ENCODE measurements at places on chromosomes 6 and 20. TPM values are rescaled to one million over a fixed set of nuclear protein-coding genes. Genes with fewer than 3 reads are reported as not detected.

DNA sequence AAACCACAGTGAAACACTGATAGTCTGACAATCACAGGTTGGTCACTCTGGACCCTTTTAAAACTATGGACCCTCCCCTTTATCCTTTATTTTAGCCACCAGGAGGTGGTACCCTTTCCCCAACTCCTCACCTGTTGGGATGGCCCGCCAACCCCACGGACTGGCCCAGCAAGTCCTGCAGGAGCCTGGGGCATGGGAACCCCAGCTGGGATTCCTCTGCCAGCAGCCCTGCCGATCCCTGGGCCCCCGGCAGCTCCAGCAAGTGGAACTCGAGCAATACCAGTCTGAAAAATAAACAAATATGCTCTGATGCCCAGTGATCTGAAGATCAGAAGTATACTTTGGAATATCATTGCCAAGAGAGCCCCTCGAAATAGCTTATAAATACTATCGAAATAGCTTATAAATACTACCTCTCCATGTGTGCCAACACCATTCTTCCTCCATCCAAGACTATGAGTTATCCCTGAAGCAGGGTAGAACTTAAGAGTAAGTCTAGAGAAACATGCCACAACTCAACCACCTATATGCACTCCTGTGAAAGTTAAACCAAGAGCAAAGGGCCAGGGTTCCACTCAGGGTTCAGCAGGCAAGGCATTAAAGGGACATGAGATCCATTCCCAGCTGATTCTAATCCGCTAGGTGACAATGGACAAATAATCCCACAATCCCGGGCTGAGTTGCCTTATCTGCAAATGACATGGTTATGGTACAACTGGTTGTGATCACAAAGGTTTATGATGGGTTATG is 6.8 kb downstream of the SNRPB start:
- no peak for DNase-seq

DNA sequence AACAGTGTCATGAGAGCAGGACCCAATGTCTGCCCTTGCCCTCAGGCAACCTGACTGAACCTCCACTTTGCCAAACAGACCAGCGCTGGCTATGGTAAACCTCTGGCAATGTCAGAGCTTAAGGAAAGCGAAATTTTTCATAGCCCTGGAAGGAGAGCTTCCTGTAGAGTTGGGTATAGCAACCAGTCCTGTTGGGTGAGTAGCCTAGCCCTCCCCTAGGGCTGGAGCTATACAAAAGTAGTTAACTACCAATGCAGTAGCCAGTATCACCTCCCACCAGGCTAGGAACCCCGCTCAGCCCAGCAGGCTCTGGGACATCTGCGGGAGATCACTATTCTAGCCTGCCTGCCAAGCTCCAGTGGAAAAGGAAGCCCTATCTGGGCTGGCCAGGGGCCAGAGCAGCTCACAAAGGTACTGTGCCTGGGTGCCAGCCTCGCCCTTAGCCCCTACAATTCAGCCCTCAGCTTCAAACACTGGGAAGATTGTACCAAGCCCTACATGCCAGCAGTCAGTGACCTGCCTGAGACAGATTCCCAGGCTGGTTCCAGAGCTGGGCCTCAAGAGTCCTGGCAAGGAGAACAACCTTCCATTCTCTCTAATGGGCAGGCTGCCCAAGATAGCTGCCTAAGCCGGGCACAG is 7.9 kb downstream of the WFDC3 start:
- DNase-seq: no peak

- no peak for DNase-seq
Observed at GRCh38 chr6:37673436-37673835, 24.2 kb downstream of the MDGA1 start.

GRCh38 chr6:39387785-39388184 is 65.3 kb upstream of the KCNK16 start:
- DNase-seq: no peak

GRCh38 chr6:88048578-88048977 is 937 bp downstream of the SPACA1 start:
- peak; percentile 19 for DNase-seq

- DNase-seq: no peak
Observed at GRCh38 chr6:37409501-37409900, 23.5 kb upstream of the CMTR1 start.

GRCh38 chr6:165636402-165637048 is 26.5 kb downstream of the PDE10A start:
- no peak for DNase-seq

GRCh38 chr6:154951345-154952200 is 43.5 kb upstream of the TIAM2 start:
- no peak for DNase-seq

DNA sequence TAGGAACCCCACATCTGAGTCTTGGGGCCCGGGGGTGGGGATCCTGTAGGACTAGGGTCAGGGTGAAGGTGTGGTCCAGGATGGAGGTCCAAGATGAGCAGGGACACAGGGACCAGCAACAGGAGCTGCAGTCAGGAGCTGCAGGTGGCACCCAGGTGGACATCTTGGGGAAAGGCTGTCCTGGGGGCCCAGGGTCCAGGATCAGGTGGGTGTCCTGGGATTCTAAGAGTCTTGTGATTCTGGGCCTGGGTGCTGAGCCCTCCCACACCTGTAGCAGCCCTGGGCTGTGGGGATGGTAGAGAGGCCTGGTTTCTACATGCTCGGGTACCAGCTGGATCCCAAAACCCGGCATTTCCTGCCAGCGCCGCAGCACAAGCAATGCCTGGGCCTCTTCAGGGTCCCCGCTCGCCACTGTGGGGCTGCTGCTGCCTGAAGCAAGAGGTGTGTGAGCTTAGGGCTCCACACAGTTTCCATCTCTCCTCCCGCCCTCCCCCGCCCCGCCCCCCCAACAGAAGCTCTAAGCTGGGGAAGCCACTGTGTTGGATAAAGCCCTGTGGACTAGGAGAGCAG is 20.7 kb downstream of the ERGIC3 start:
- DNase-seq: no peak

- DNase-seq: no peak
Observed at GRCh38 chr6:27375613-27376079, 12.9 kb upstream of the ZNF391 start.

DNA sequence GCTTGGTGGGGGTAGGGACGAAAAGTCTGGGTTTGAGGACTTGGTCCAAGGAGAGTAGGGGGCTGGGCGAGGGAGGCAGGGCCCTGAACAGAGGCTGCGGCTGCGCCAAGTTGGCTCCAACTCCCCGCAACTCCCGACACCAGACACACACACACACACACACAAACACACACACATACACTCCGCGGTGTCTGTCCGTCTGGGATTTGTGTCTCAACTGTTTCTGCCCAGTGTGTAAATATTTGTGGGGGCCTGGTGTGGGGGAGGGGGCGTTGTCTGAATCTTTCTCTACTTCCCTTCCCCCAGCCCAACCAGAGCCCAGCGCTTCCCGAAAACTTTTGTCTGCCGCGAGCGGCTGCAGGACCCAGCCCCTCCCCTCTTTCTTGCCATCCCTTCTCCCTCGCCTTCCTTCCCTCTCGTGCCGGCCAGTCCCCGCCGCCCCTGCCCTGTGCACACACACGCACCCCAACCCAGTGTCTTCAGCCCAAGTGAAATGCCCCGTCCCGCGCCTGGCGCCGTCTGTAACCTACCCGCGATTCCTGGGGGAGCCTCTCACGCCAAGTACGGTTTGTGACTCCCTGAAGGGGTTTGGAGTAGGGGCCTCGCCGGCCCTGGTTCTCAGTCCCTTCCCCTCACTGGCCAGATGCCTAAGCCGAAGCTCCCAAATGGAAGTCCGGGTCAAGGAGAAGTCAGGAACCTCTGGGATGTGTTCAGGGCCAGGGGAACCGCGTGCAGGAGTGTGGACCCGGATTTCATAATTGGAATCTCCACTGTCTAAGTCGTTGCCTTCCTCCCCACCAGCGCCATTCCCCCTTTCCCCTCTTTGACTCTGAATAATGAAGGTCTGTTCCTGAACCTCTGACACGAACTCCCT is 904 bp downstream of the MDFI start:
- no peak for DNase-seq

DNA sequence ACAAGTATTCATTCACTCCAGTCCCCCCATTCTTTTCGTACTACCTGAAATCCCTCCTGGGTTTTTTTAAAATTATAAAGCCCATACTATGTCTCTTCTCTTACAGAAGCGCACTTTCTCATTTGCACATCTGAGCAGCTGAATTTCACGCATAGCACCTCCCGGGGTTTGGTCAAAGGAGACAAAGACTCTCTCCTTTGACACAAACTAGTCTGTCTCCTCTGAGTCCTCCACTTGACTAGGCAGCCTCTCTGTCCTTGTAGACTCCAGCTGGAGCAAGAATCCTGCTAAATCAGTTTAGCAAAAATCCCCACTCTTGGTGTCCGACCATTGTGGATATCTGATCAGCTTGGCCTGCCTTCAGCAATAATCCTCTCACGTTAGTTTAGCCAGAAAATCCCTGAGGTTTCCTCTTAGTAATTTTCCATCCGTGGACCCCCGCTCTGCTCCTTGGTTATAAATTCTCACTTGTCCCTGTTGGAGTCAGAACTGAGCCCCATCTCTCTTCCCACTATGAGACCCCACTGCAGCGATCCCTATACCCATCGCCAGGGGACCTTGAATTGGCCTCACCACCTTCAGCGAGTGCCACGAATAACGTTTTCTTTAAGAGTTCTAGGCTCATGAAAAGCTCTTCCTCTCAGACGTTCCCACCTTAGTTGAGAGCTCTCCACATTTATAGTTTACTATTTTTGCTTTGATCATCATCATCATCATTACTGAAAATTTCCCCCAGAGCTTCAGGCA is 29.0 kb downstream of the PDYN start:
- DNase-seq: no peak

DNA sequence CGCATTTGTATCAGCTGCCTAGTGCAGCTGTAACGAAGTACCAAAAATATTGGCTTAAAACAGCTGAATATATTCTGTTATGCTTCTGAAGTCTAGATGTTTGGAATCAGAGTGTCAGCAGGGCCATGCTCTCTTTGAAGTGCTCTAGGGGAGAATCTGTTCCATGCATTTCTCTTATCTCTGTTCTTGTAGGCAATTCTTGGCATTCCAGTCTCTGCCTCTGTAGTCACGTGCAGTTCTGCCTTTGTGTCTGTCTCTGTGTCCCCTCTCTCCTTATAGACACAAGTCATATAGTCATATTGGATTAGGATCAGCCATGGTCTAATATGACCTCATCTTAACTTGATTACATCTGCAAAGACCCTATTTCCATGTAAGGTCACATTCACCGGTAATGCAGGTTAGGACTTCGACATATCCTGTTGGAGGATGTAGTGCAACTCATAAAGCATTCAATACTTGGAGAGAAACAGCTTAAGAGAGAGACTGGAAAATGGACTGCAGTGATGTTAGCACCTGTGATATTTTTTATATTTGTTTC is 18.6 kb downstream of the FAM83B start:
- no peak for DNase-seq

DNA sequence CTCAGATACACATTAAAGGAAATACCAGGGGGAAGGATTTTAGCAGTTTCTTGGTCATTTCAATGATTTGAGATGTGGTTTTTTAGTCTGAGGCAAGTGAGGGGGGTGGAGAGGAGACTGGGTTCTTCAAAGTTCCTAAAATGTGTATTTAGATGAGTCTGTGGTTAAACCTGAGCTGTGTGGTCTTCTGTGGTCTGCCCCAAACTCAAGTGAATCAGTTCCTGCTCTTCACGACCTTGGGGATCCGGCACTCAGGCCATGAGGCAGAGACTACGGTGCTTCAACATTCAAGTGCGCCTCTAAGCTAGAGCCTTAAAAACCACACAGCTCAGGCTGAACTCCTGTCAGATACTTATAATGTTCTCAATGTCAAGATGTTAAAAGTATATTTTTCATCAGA is 406.7 kb downstream of the LMBRD1 start:
- no peak for DNase-seq

- no peak for DNase-seq
Observed at GRCh38 chr6:110756817-110757216, 58.5 kb downstream of the CDK19 start.

DNA sequence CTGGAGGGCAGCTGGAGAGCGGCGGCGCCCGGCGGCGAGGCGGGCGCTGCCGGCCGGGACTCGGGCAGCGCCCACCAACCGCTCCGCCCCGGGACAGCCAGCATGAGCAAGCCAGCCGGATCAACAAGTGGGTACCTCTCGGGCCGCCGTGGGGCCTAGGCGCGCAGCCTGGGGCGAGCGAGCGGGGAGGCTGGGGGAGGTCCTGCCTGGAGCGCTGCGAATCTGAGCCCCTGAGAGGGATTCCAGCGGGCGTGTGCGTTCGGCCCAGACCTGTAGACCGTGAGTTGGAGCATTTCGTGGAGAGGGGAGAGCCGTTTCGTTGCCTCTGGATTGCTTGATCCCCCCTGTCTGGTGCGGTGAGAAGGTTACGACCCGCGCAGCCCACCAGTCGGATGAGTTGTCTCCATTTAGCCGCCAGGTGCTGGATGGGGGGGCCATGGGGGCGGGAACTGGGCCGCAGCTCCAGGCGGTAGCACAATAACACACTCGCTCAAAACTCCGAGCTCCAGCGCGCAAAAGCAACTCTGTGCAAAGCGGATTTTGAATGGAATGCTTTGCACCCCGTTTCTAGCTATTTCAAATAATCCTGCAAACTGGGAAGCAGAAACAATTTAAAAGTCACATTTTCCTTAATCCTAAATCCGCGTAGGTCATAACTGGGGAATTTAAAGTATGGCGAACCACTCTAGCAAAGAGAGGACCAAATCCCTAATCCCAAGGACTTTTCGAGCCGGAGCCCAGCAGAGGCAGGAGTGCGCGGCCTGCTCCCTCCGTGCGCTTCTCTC is 1.0 kb downstream of the NR2E1 start:
- DNase-seq: no peak

CNKSR3 gene
- 12.1 TPM for total RNA-seq

HLA-DPA1 gene
- total RNA-seq: 0.48 TPM

SLC17A1 gene
- total RNA-seq: not detected

LY86 gene
- total RNA-seq: not detected

USP49 gene
- total RNA-seq: 1.8 TPM

ZBTB24 gene
- total RNA-seq: 7.7 TPM

BFSP1 gene
- 2.1 TPM for total RNA-seq

BTBD3 gene
- total RNA-seq: 31.6 TPM

C6orf58 gene
- not detected for total RNA-seq
